ENCODE measurements at places on chromosomes 12 and 14.

GRCh38 chr14:33493266-33493665 is 457.6 kb downstream of the EGLN3 start:
- DNase-seq: no peak

DNA sequence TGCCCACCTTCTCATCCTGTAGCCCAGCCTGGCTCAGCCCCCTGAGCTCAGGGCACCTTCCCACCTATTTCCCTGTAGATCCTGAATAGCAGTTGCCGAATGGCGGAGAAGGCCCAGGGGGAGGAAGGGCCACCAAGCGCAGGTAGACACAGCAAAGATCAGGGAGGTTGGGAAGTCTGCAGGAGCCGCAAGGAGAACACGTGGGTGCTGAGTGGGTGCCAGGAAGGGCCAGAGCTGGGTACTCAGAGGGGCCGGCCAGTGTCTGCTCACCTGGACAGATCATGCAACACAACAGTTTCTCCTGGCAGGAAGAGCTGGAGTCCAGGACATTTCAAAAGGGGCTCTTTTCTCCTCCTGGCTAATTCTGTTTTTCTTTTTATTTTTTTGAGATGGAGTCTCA is 30.6 kb downstream of the CHGA start:
- no peak for DNase-seq

DNA sequence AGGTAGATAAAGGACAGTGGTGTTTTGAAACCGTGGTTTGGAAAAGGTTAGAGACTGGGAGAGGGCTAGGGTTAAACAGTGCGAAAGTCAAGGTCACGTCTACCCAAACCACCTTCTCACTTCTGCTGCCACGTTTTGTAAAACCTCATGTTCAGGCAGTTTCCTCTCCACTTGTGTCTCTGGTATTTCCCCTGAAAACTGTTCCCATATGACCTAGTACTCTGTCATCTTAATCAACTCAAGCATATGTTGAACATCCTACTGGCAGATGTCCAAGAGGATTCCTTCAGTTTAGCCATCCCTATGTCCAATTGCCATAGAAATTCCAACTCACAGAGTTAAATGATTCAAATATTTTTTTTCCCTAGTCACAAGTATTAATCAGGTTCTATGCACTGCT is 17.4 kb downstream of the CLEC4C start:
- DNase-seq: peak; percentile 14

GRCh38 chr14:96207686-96208085 is 3.0 kb downstream of the BDKRB2 start:
- no peak for DNase-seq

DNA sequence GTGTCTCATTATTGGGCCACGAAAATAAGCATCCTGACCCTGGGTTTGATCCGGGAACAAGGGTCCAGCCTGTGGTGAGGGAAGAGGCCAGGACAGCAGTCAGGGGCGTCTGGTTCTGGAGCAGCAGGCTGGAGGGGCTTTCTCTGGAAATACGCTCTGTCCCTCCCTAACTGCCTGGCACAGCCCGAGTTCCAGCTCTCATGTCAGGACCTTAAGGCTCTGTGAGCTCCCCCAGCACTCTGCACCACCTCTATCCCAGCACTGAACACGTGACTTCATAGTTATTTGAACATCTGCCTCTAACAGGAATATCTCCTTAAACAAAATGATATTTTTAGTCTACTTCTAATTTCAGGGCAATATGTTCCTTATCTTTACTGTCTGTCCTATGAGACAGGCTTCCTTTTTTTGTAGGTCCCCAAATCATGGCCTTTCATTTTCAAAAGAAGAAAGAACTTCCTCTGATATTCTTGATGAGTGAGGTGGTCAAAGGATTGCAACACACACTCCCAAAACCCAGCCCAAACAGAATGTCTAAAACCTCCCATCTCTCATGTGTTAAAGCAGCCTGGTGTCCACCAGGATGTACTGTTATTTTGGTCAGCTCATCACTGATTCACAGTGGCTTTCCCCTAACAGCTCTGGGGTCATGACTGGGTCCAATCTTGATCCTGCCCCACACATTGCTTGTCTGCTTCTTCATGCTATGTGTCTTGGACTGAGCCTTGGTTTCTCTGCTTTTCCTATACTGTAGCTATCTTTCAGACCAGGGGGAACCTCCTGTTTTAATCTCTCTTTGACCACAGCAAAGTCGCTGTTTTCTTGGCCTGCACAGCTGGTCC is 9.7 kb downstream of the AQP6 start:
- no peak for DNase-seq

DNA sequence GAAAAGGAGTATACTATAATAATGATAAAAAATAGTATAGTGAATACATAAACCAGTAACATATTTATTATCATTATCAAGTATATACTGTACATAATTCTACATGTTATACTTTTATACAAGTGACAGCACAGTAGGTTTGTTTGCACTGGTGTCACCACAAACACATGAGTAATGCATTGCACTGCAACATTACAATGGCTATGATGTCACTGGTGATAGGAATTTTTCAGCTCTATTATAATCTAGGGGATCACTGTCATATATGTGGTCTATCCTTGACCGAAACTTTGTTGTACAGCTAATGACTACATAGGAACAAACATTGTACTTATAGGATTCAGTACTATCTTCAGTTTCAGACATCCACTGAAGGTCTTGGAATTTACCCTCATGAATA is 165.8 kb upstream of the SYT1 start:
- no peak for DNase-seq

DNA sequence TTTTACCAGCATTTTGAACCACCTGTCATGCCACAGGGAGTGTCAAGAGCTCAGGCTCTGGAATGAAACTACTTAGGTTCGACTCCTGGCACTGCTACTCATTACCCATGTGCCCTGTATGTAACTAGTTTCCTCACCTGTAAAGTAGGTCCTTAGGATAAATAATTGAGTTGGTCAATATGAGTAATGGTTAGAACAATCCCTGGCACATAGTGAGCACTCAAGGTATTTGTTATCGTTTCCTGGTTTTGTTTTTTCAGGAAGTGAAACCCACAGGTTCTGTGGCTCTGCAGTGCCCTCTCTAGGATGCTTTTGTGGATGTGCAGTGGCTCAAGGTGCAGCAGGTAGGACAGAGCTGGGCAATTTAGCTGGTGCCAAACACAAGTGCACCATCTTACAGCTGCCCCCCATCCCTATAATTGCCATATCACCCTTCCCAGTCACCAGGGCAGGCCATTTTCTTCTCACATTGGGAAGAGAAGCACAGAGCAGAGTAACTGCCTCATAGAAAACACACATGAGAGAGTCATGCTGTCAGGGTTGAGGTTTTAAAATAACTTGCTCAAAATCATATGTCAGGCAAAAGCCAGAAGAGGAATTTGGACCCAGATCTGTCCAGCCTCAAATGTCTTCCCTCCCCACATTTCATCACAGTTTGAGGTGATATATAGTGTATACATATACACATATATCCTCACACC is 297.5 kb downstream of the RPAP3 start:
- DNase-seq: no peak

GRCh38 chr12:104578453-104578852 is 121.7 kb downstream of the CHST11 start:
- DNase-seq: no peak

GRCh38 chr14:99675951-99676350 is 8.1 kb upstream of the CYP46A1 start:
- no peak for DNase-seq

DNA sequence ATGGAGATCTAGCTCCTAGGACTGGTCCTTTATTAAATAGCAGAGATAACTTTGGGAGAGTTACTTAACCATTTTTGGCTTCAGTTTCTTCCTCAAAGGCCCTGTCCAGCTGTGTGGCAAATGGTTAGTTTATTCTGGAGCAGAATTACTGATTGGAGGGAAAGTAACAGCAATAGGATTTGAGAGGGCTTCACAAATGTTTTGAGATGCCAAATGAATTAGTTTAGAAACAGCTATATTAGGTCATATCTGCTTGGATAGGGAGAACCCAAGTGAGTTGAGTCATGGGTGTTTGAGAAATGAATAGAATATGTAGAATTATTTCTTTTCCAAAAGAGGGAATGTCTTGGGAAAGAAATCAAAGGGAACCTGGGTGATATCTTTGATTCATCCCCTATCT is 17.5 kb downstream of the RASSF3 start:
- no peak for DNase-seq
